ENCODE measurements at places on chromosomes 5 and 9. TPM values are rescaled to one million over a fixed set of nuclear protein-coding genes. Genes with fewer than 3 reads are reported as not detected.

The GRIA1 gene
- not detected for total RNA-seq

The PRELID2 gene
- 12.0 TPM for total RNA-seq

DNA sequence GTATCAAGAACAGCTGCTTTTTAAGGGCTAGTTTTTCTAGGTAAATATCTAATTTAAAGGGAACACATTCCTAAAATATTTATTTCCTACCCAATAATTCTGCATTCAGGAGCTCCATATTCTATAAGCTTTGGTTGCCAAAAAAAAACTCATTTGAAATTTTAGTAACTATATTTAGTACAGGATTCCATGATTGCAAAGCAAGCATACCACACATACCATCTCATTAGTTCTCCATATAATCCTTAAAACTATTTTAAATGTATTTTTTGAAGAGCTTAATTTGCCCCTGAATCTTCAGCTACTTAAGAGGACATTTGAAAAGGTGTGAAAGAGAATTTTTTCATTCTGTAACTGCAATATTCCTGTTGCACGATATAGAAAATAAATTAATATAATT lies 877.0 kb downstream of the NR2F1-AS1 start:
- DNase-seq: no peak

DNA sequence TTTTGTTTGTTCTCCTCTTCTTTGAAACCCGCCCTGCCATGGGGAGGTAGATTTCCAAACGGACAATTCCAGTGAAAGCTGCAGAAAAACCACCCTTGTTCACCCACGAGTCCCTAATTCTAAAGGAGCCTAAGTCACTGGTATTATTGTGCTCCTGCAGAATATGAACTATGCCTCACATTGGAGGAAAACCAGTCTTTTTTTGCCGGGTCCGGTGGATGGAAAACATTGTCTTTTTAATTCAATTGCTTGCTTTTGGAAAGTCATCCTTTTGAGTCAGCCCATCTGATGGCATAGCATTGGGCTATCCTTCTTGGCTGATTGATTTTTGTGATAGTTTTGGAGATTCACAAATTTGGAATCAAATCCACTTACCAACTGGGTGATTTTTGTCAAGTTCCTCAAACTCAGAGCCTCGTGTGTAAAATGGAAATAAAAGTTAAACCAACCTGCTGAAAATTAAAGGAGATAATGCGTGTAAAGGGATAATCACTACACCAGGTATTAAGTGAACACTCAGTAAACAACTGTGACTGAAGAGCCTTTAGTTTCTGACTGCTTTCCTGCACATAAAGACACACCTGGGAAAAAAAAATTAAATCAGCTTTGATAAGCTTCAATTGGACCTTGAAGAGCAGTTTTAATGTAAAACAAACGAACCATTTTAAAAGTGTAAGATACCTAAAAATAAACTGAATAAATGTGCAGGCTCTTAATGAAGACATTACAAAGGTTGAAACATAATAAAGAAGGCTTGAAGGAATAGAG lies 780 bp upstream of the CCNJL start:
- DNase-seq: no peak

The NRG2 gene
- total RNA-seq: 2.6 TPM

GRCh38 chr9:113931777-113932176 lies 55.7 kb downstream of the ZNF618 start:
- DNase-seq: no peak

DNA sequence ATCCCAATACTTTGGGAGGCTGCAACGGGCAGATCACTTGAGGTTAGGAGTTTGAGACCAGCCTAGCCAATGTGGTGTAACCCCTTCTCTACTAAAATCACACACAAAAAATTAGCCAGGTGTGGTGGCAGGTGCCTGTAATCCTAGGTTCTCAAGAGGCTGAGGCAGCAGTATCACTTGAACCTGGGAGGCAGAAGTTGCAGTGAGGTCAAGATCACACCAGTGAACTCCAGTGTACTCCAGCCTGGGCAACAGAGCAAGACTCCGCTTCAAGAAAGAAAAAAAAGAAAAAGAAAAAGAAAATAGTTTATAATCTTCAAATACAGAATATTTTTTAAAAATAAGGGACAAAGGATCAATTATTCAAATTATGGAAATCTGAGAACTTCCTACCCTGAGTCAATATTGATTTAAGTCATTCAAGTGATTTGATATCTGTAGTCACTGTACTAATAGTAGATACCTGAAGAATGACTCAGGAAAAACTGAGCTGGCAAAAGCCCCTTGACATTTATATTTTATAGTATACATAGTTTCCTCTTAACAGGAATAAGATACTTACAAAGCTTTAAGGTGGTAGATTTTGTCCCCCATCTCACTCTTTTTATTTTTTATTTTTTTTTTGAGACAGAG lies 61.8 kb downstream of the PTBP3 start:
- DNase-seq: no peak

DNA sequence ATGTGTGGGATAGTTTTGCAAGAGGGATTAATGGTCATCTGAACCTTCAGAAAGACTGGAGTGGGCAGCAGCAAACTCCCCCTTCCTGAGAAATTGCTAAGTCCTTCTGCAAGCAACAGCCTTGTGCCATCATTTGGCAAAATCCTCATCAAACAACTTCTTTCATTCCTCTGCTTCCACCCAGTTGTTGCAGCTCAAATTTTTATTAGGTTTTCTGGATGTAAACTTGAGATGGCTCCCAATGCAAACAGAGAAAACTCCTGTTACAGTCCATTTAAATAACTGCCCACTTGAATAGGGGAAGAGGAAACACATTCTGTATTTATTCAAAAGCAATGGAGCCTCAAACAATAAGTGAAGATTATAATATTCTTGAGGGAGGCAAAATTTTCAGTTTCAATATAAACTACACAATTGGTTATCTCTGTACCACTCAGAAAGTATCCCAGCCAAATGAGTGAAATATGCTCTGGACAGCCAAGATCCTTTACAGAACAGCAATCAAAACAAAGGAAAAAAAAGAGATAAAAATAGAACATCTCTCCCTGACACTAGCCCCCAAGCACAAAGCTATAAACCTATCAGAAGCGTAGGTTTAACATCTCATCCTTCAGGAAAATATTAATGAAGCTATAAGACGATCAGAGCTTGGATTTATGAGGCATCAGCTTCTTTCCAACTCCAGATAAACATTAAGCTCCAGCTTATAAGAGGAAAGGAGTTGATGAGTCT lies 17.3 kb upstream of the DAP start:
- no peak for DNase-seq

- no peak for DNase-seq
These were observed 6.3 kb downstream of the NMRK1 start for GRCh38 chr9:75081632-75082031.

DNA sequence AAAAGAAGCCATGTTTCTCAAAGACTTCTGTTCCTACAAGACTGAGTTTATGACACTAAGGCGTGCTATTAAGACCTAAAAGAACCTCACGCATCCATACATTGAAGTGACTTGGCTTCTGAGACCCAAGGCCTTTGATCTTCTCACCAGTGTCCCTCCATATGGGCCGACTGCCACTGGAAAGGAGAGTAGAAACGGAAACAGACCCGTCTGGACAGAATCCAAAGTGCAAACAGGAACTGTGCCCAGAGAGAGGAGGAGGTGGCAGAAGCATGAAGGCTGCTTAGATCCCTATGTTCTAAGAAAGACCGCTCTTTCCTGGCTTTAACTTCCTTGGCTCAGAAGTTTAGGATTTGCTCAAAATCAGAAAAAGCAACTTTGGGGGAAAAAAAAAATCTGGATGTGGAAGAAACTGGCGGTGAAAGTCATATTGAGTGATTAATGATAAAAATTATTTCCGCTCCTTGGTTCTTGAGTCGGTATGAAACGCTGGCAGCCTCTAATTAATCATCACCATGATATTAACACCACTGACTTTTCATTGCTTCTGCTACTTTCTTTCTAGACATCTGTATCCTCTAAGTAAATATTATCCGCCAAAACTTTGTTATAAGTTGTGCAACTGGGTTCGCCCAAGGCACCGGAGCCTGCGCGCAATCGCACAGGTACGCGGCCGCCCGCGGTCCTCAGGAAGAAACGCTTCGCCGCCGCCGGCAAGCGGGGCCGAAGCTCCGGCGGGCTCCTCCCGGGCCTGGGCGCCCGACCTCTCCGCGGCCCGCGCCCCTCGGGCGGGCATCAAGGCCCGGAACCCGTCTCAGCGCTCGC lies 726 bp downstream of the DAP start:
- DNase-seq: peak; percentile 77

The CNTNAP3B gene
- total RNA-seq: 2.7 TPM

The ARL14EPL gene
- not detected for total RNA-seq

GRCh38 chr9:107894572-107895261 lies 405.1 kb upstream of the KLF4 start:
- no peak for DNase-seq

DNA sequence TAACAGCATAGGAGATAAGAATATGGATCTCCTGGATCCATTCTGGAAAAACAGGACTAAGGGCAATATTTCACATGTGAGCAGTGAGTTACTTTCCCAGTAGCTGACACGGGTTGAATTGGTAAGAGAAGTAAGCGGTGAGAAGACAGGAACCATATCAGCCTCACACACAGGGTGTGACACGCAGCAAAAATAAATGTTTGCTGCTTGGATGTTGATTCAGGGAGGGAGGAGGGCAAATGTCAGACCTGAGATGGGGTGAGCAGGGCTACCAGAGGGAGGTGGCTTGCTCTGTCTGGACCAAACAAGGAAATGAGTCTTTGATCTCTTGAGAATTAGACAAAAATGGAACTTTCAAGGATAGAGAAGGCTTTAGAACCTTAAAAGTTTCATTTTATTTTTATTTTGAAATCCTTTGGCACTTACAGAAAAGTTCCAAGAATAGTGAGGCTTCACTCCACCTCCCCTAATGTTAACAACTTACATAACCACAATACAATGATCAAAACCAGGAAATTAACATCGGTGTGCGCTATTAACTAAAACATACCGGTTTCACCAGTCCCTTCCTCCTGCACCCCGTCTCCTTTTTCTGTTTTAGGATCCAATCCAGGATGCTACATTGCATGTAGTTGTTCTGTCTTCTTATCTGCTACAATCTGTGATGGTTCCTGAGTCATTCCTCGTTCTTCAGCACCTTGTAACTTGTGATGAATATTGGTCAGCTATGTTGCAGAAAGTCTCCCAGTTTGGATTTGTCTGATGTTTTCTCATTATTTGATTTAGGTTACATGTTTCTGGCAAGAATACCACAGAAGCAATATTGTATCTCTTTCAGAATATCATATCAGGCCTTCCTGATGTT lies 20.5 kb upstream of the ARHGEF28 start:
- DNase-seq: no peak

- no peak for DNase-seq
These were observed 94.3 kb downstream of the MVB12B start for GRCh38 chr9:126420643-126421564.

DNA sequence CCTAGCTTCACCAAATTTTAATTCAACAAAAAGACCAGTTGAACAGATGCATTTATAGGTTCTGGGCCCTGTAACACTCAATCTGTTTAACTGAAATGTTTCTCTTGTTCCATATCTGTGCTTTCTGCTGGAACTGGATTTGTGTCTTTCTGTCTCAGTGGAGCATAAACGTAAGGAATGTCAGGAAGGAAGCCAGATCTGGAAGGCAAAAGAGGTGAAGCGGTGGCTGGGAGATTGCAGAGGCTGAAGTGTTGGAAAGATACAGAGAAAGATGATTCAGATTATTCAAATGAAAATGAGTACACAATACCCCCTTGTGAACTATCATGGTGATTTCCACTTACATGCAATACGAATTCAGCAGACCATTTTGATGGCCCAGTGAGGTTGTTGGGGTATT lies 406.8 kb downstream of the BRINP1 start:
- DNase-seq: no peak

DNA sequence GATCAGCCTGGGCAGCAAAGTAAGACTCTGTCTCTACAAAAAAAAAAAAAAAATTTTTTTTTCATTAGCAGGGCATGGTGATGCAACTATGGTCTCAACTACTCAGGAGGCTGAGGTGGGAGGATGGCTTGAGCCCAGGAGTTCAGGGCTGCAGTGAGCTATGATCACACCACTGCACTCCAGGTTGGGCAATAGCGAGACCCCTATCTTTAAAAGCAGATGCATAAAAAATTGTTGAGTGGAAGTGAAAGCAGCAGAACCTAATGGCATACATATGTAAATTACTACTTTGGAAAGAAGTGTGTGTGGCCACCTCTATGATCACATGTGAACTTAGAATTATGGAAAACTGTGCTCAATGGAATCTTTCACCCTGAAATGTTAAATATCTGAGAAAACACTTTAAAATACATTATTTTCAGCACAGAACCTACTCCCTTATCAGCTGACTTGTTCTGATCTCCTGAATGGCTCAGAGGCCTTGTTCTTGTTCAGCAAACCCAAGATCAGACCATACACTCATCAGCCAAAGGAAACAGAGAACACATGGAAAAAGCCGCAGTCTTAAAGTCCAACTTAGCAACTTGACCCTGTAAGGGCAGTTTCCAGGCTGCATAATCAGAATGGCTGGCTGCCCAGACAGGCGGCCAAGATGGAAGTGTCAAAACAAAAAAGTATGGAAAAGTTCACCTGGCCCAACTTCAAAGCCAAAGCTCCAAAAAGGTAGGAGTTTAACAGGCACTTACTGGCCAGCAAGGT lies 56.5 kb downstream of the SIL1 start:
- peak; percentile 87 for DNase-seq

- DNase-seq: no peak
These were observed 90.7 kb downstream of the RAD23B start for GRCh38 chr9:107373809-107374208.

The SLC25A2 gene
- 0.20 TPM for total RNA-seq

- no peak for DNase-seq
These were observed 109.4 kb upstream of the TBCA start for GRCh38 chr5:77885519-77885918.

DNA sequence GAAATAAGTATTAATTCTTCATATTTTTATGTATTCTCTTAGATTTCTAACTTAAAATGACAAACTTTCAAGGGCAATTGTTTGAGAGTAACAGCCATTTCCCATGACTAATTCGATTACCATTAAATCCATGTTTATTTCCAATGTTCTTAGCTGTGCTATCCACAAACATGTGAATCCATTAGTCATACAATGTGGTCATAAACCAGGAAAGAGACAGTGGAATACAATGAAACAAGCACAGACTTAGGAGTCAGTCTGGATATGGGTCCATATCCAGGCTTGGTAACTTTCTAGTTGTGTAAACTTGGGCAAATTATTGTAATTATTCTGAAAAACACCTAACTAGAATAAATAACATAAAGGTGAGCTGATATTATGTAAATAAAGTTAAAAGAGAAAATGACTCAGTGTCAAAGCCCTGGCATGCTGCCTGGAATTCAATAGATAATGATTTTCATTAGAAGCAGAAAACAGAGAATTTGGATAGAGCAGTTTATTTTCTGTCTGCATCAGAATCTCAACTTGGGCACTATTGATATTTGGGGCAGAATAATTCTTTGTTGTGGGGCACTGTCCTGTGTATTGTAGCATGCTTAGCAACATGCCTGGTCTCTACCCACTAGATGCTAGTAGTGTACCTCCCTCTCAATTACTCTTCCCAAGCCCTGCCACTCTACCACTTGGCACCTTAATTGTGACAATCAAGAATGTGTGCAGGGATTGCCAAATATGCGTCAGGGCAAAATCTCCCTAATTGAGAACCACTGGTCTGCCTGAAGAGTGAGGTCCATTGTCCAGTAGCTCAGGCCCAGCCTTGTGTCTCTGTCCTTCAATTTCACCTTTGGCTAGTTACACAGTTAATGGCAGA lies 44.7 kb upstream of the SLC27A6 start:
- no peak for DNase-seq

The PKN3 gene
- total RNA-seq: 3.9 TPM

- DNase-seq: peak; percentile 78
These were observed 60.9 kb downstream of the CXXC5 start for GRCh38 chr5:139708877-139709581.

- DNase-seq: no peak
These were observed 14.8 kb downstream of the ACO1 start for GRCh38 chr9:32399110-32399815.
